ENCODE measurements at places on chromosomes 12 and 14. TPM values are rescaled to one million over a fixed set of nuclear protein-coding genes. Genes with fewer than 3 reads are reported as not detected.

The ERP27 gene
- total RNA-seq: not detected

The MUCL1 gene
- not detected for total RNA-seq

The SLC7A7 gene
- 22.9 TPM for total RNA-seq

The OR4Q2 gene
- not detected for total RNA-seq

The GLT1D1 gene
- total RNA-seq: 0.52 TPM

The ANG gene
- total RNA-seq: 13.7 TPM

- no peak overlapping the region for H3K27ac ChIP-seq
- no peaks in the 10 kb centered on the region for H3K4me1 ChIP-seq
- DNase-seq: no peak
- no peak overlapping the region for H3K4me3 ChIP-seq
- H3K36me3 ChIP-seq: no peaks in the 10 kb centered on the region
Observed at GRCh38 chr12:25852792-25853191, 105.7 kb upstream of the RASSF8 start.

DNA sequence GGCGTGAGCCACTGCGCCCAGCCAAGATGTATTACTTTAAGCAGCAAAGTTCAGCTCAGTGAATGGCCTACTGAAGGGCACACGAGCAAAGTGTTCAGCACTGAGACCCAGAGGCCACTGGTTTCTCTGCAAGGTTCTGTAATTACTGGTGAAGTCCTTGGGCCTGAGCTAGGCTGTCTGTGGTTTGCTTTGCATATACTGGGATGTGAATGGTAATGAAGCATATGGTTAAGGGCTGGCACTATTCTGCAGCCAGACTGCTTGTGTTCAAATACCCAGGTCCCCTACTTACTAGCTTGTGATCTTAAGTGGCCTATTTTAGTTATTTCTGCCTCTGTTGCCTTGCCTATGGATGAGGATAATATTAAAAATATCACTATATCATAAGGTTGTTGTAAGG is 72.0 kb downstream of the LLPH start:
- DNase-seq: peak; percentile 53
- no peaks in the 10 kb centered on the region for H3K36me3 ChIP-seq
